ENCODE measurements at places on chromosomes 16 and 17. TPM values are rescaled to one million over a fixed set of nuclear protein-coding genes. Genes with fewer than 3 reads are reported as not detected.

TMED6 gene
- 0.30 TPM for polyA plus RNA-seq

ABCA8 gene
- not detected for polyA plus RNA-seq

KCNH4 gene
- not detected for polyA plus RNA-seq

TNFRSF13B gene
- not detected for polyA plus RNA-seq

KRTAP4-1 gene
- polyA plus RNA-seq: not detected

EPOP gene
- polyA plus RNA-seq: not detected

TAF15 gene
- polyA plus RNA-seq: 11.2 TPM

TEX19 gene
- not detected for polyA plus RNA-seq

SOCS1 gene
- 17.6 TPM for polyA plus RNA-seq

KRT25 gene
- polyA plus RNA-seq: not detected

PPY gene
- not detected for polyA plus RNA-seq

FA2H gene
- polyA plus RNA-seq: 0.21 TPM

CBFB gene
- 108 TPM for polyA plus RNA-seq

ESRP2 gene
- not detected for polyA plus RNA-seq

TMEM92 gene
- not detected for polyA plus RNA-seq

CDRT15L2 gene
- not detected for polyA plus RNA-seq

MARCHF10 gene
- 0.66 TPM for polyA plus RNA-seq

MT1G gene
- polyA plus RNA-seq: not detected

ABCA10 gene
- not detected for polyA plus RNA-seq

IGFALS gene
- polyA plus RNA-seq: not detected

EVI2A gene
- polyA plus RNA-seq: 70.1 TPM

AKTIP gene
- polyA plus RNA-seq: 75.3 TPM

CD300LB gene
- polyA plus RNA-seq: not detected

MGAT5B gene
- polyA plus RNA-seq: not detected

HEATR9 gene
- not detected for polyA plus RNA-seq

GPR142 gene
- polyA plus RNA-seq: not detected

AMDHD2 gene
- 17.0 TPM for polyA plus RNA-seq

PDPK1 gene
- 26.4 TPM for polyA plus RNA-seq

UNC13D gene
- polyA plus RNA-seq: 39.6 TPM

PCGF2 gene
- not detected for polyA plus RNA-seq

GSG1L gene
- polyA plus RNA-seq: not detected

ZNF629 gene
- polyA plus RNA-seq: 0.07 TPM

DNASE1L2 gene
- not detected for polyA plus RNA-seq

PYDC1 gene
- polyA plus RNA-seq: not detected

KCNG4 gene
- not detected for polyA plus RNA-seq

KRT40 gene
- not detected for polyA plus RNA-seq
